A549 treated with AZD2906 at 1 μM for 4 hours (cell line): ENCODE measurements at places on chromosomes 4 and X. TPM values are rescaled to one million over a fixed set of nuclear protein-coding genes. Genes with fewer than 3 reads are reported as not detected.

Gene LONRF3
- total RNA-seq: 2.6 to 3.3 TPM (median 3.1 TPM) in 5 replicates

Gene CSN1S1
- total RNA-seq: not detected in 5 replicates

Gene PAGE2B
- not detected in 5 replicates for total RNA-seq

Gene DUSP21
- not detected in 5 replicates for total RNA-seq

Gene RHOXF1
- total RNA-seq: not detected in 5 replicates

Gene SMR3B
- total RNA-seq: not detected in 5 replicates

Gene ALAS2
- not detected in 5 replicates for total RNA-seq

Gene HTRA3
- total RNA-seq: 14.8 to 20.8 TPM (median 20.2 TPM) in 5 replicates

Gene FGG
- 4.2 to 8.0 TPM (median 5.9 TPM) in 5 replicates for total RNA-seq

Gene PIN4
- 33.1 to 63.3 TPM (median 36.8 TPM) in 5 replicates for total RNA-seq

Gene ZNF630
- total RNA-seq: 0.15 to 0.37 TPM (median 0.21 TPM) in 5 replicates

Gene GLRA3
- 0.01 TPM in 2 of 5 replicates, not detected in the others for total RNA-seq

Gene TRIM75
- not detected in 5 replicates for total RNA-seq

Gene EIF1AX
- total RNA-seq: 93.3 to 115 TPM (median 100 TPM) in 5 replicates

Gene GRID2
- not detected in 5 replicates for total RNA-seq

Gene PAGE2
- total RNA-seq: not detected in 5 replicates

Gene CCDC149
- 1.4 to 1.8 TPM (median 1.5 TPM) in 5 replicates for total RNA-seq

Gene SRPX
- total RNA-seq: 8.4 to 10.7 TPM (median 9.9 TPM) in 5 replicates

Gene MAGED4
- total RNA-seq: 4.9 to 10.0 TPM (median 8.0 TPM) in 5 replicates
